Stromal cell of bone marrow (primary cell): ENCODE measurements at places on chromosomes 2 and 18.

- DNase-seq: peak; percentile 18
These were observed 196.4 kb downstream of the HRH4 start for GRCh38 chr18:24656551-24657443.

- no peak for DNase-seq
These were observed 7.7 kb downstream of the CYP1B1 start for GRCh38 chr2:38068234-38068633.

DNA sequence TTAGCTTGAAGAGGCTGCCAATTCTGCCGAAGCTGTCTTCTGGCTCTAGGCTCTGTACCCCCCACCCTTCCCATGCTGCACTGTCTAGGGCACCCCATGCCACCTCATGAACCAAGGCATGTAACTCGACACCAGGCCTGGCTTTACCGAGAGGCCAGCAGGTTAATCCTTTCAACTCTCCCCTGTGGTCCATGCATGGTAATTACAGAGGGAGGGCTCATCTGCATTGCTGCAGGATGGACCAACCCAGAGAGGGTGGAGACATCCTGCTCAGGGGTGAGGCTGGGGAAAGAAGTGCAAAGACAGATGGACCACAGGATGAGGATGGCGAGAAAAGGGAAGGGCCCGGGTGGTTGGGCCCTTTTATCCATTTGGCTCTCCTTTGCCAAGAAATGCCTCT is 65.8 kb downstream of the KCTD1 start:
- DNase-seq: no peak

DNA sequence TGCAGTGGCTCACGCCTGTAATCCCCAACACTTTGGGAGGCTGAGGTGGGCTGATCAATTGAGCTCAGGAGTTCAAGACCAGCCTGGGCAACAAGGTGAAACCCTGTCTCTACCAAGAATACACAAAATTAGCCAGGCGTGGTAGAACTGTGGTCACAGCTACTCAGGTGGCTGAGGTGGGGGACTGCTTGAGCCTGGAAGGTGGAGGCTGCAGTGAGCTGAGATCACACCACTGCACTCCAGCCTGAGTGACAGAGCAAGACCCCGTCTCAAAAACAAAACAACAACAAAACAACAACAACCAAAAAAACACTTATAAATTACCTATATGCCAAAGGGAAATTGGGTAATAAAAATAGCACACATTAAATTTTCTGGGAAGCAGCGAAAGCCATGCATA is 141.6 kb downstream of the HDAC4 start:
- DNase-seq: no peak

GRCh38 chr2:29430382-29431112 is 315.3 kb downstream of the CLIP4 start:
- DNase-seq: no peak

DNA sequence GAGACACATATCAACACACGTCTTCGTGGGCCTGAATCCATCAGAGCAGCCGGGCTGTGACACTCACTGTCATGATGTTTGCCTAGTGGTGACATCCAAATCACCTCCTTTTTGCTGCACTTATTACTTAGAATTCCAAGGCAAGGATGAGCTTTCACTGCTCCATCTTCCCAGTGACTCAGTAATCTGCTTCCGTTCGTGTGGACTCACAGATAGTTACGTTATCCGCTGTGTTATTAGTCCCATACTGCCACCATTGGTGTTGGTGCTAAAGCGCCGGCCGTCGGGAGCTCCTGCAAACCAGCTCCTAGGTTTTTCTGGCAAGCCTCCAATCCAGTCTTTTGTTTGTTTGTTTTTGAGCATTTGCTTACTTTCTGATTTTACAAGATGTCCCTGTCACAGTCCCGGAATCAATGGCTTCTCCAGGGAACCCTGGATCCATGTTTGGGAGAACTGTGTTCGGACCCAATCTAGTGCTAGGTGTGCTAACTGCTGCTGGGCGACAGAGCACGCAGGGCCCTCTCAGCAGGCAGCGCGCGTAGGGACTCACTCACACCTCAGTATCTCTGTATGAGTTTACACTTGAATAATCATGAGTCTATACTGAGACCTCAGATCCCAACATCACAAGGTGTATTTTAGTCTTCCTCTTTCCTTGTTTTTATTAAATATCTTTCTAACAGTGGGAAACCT is 42.6 kb downstream of the HDAC4 start:
- no peak for DNase-seq
